ENCODE measurements at places on chromosomes 6 and 20. TPM values are rescaled to one million over a fixed set of nuclear protein-coding genes. Genes with fewer than 3 reads are reported as not detected.
A peak's percentile ranks its signal among the peaks of the same experiment; 100 is the strongest.

GRCh38 chr6:69232008-69232407 lies 564.8 kb downstream of the LMBRD1 start:
- DNase-seq, result no peak

DNA sequence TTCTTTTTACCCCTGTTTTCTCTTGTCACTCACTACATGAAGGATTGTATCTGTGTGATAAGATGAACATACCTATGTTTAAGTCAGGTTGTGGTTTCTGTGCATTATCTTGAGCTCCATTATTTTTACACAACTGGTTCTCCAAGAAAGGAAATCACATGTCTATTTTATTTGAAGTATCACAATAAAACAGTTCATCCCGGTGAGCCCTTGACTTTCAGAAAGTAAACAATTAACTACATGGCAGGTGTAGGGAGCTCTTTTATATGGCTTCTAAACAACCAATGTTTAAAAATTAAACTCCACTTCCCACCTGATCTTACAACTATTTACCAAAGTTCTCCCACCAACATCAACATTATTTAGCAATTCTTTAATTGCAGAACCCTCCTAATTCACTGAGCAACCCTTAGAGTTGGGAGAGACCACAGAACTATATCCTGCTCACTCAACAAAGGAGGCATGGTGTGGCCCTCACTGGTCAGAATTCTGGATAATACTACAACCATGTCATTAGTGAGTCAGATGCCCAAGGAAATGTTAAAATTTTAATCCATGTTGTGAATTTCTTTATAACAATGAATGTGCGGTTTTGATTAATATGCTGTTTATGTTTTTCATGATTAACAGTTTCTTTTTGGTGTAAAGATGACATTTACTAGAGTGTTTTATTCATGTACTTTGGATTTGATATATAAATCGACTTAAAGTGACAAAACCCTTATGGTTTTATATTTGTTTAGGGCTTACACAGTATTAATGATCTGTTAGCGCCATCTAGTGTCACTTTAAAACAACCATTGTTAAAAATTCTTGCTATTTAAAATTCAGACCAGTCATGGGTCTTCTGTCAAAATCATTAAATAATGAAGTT lies 50.0 kb upstream of the SCGN start:
- DNase-seq, result no peak

DNA sequence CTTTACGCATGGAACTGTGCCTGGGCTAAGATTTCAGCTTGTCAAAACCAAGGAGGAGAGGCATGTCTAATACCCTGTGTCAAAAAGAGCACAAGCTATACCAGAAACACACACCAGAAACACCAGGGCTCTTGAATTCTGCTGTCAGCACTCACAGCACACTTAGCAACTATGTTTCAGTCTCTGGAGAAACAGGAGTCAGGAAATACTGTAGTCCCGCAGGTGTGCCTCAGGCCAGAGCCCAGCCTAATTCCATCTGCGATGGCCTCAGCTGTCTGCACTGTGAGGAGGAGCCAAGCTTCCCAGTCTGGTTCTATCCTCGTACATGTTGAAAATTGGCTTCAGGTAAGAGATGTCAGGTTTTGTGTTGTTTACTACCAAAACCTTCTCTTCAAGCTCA lies 31.6 kb downstream of the MTRES1 start:
- DNase-seq, result no peak

- peak; percentile 75 for DNase-seq
Measured at GRCh38 chr6:29965873-29966601, 23.7 kb downstream of the HLA-A start.

Gene LRFN2
- total RNA-seq, result 0.08 TPM

Gene SLC22A7
- not detected for total RNA-seq

- DNase-seq, result no peak
Measured at GRCh38 chr20:11453430-11453829, 464.3 kb upstream of the BTBD3 start.

Gene TAGAP
- total RNA-seq, result 67.9 TPM

GRCh38 chr20:62508641-62509051 lies 32.9 kb upstream of the GATA5 start:
- DNase-seq, result peak; percentile 12

Gene GABRR1
- total RNA-seq, result not detected

DNA sequence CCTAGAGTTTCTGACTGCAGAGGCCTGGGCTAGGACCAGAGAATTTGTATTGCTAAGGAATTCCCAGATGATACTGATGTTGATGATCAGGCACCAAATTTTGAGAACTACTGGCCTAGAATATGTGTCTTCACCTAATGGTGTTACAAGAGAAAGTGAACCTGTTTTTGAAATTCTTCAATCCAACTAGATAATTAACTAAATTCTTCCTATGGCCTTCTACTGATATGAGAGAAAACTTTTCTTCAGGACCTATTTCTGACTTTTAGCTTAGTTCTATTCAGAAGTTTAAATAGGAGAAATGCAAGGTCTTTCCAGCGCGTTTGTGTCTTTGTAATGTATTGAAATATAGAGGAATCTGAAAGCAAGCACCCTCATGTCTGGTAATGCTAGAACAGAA lies 7.3 kb downstream of the NKAIN2 start:
- DNase-seq, result no peak

- no peak for DNase-seq
Measured at GRCh38 chr6:39367700-39368099, 45.2 kb upstream of the KCNK16 start.

DNA sequence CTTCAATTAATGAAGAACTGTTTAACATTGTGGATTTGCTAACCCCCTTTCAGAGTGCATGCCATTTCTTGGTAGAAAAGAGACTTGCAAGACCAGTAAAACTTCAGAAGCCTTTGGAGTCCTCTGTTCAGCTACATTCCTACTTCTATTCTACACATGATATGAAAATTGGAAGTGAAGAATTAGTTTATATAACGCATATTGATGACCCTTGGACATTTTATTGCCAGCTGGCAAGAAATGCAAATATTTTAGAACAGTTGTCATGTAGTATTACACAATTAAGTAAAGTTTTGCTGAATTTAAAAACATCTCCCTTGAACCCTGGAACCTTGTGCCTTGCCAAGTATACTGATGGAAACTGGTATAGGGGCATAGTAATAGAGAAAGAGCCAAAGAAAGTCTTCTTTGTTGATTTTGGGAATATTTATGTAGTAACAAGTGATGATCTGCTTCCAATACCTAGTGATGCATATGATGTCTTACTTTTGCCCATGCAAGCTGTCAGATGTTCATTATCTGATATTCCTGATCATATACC lies 3.3 kb downstream of the TDRD6 start:
- no peak for DNase-seq

DNA sequence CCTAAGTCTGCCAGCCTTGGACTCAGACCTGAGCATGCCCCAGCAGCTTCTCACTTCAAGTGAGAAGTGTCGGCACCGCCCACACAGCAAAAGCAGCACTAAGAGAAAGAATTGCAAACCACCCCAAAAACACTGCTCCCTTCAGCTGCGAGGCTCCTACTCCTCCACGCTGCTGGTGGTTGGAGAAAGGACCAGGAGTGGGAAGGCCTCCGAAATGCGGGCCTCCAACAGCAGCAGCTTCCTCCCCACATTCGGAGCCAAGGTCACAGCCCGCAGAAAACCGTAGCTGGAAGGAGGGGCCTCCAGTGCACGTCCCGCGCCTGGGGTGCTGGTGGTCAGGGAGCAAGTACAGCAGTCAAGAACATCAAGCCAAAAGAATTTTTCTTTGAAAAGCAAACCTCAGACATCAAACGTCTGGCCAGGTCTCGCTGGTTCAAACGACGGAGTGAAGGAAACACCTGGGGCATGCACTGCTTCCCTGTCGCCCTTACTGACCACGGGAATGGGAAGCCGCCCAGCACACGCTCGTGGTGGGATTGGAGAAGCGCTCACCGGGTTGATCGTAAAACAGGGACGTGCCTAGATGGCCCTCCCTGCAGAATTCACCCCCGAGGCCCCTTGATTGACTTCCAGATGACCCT lies 185.6 kb upstream of the CST7 start:
- DNase-seq, result no peak

Gene GHRH
- not detected for total RNA-seq

Gene POU5F1
- 0.20 TPM for total RNA-seq

GRCh38 chr6:118551063-118552053 lies 3.3 kb downstream of the PLN start:
- DNase-seq, result no peak

Gene CDH26
- 0.47 TPM for total RNA-seq

- no peak for DNase-seq
Measured at GRCh38 chr6:127914240-127914639, 13.4 kb upstream of the THEMIS start.

Measured in activated CD4-positive, alpha-beta T cell treated with anti-CD3 and anti-CD28 coated beads, Interleukin-2, amount 10 ng/mL, durations not matched to agents 7 days and 5 days (primary cell).